ENCODE measurements at places on chromosomes 5 and 9. TPM values are rescaled to one million over a fixed set of nuclear protein-coding genes. Genes with fewer than 3 reads are reported as not detected.

PTGES2 gene
- 59.0 TPM for total RNA-seq

DNA sequence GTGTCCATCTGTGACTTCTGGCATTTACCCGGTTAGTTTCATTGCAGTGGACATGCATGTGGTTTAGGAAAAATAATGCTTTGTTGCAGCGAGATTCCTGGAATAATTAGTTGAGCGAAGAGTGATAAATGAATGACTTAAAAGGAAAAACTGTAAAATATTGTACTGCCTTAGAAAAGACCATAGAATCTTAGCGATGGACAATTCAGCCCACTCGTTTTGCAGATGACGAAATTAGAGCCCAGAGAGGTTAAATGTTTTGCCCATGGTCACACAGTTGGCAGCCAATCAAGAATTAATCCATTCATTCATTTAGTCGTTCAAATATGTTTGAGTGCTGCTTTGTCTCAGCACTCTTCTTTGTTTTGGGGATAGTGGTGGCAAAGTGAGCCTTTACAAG, 107.9 kb downstream of the ARHGAP26 start:
- H3K36me3 ChIP-seq: no peaks in the 10 kb centered on the region
- no peak for DNase-seq
- no peak overlapping the region for H3K4me3 ChIP-seq
- H3K27me3 ChIP-seq: no peaks in the 10 kb centered on the region
- no peak overlapping the region for H3K27ac ChIP-seq

DNA sequence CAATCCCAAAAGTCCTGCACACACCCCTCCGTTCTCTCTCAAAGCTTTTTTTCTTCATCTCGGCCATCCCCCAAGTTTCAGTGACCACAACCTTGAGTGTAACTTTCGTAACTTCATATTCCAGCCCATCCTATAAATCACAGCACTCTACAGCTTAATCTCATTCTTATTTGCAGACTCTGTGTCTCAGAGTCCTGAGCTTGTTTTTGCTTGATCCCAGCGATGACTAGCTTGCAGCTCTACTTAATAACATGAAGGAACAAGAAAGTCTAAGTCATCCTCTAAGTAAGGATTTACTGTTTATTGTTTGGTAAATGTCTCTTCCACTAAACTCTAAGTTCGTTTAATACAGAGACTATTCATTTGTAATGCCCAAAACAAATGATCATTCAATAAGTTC, 2.6 kb upstream of the SPDL1 start:
- H3K4me3 ChIP-seq: no peak overlapping the region

DNA sequence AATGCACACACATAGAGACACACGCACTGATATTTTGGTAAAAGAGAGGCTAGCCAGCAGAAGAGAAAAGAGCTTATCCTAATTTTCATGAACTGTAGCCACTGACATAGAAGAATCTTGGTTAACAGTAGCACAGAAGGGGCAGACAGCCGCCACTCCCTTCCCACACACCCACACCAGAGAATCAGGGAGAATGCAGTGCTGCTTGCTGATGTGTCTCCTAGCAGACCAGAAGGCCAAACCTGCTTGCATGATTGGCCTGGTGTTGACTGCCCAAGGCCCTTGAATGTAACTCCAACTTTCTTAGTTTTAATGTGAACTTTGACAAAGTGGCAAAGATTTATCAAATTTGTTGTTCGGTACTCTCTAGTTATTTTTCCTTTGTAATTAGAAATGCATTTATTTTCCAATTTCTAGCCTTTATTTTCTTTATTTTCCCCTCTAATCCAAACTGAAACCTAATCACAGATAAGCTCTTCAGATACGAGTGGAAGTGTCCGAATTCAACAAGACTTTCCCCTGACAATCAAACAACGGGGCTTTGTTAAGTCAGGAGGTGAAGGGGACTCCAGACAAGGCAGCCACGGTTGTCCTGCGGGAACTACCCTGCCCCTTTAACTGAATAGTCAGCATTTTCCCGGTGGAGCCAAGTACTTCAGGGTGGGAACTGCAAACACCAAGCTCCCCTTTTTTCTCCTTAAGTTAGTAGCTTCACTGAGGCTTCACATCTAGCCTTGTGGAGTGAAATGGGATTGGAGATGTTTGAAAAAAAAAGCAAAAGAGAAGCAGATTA, 81.9 kb upstream of the CTSL start:
- H3K4me1 ChIP-seq: peaks cover 15% of the 10 kb centered on the region
- no peak overlapping the region for H3K4me3 ChIP-seq
- no peaks in the 10 kb centered on the region for H3K27me3 ChIP-seq
- peak overlapping the region; percentile 52 for H3K27ac ChIP-seq
